ENCODE measurements at places on chromosomes 6 and 20.

- no peak for DNase-seq
These were observed 110.8 kb downstream of the MYLK4 start for GRCh38 chr6:2639896-2640295.

DNA sequence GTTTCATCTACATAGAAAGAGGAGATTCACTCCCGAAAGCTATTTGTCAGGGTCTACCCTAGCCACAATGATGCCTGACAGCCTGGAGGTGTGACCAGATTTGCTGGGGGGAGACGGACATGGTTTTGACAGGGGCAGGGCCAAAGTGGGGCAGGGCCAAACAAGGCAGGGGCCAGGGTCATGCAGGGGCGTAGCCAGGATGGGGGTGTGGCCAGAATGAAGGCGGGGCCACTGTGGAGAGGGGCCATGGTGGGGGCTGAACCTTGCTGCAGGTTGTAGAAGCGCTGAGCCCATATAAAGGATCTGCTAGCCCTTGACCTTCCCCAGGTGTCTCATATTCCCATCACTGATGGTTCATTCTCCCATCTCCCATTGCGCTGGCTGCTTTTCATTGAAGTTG lies 184.1 kb upstream of the SULF2 start:
- DNase-seq = no peak

DNA sequence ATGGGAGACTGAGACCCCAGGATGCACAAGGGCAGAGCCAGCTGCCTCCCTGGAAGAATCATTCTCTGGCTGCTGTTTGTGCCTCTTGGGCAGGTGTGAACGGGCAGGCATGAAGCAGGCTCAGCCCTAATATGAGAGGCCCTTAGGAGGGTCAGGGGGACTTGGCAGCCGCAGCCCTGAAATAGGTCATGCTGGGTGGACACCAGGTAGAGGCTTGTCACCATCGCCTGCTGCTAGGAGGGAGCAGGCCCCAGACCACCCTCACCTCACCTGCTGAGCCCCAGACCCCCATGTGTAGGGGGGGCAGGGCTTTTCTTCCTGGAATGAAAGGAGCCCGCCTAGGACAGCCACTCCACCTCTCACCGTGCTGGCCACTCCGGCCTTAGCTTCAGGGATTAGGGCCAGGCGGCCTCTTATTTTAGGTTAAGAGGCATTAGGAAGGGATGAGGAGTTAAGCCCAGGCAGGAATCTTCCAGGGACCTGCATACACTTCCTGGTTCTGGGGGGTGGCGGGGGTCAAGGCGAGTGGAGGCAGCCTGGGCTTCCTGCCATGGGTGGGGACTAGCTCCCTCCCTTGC lies 92.4 kb downstream of the ASXL1 start:
- DNase-seq = no peak

DNA sequence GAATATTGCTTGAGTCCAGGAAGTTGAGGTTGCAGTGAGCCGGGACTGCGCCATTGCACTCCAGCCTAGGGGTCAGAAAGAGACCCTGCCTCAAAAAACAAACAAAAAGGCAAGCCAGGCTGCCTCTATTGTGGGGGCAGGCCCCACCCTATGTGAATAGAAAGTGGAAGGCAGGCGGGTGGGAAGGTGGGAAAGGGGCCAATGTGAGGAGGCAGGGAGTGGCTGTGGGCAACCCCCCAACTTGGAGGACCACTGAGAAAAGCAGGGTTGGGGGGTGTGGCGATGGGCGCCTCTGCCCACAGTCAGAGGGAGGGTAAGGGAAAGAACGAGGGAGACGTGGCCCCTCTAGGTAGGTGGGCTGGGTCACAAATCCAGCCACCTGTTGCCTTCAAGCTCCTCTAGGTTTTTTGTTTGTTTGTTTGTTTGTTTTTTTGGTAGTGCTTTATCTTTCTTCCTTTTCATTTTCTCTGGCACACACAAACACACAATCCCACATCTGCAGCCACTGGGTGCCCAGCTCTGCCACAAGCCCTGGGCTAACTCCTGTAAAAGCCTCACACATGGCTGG lies 5.3 kb upstream of the AP5S1 start:
- DNase-seq = no peak

GRCh38 chr6:10425975-10426780 lies 11.3 kb upstream of the TFAP2A start:
- DNase-seq = peak; percentile 83

DNA sequence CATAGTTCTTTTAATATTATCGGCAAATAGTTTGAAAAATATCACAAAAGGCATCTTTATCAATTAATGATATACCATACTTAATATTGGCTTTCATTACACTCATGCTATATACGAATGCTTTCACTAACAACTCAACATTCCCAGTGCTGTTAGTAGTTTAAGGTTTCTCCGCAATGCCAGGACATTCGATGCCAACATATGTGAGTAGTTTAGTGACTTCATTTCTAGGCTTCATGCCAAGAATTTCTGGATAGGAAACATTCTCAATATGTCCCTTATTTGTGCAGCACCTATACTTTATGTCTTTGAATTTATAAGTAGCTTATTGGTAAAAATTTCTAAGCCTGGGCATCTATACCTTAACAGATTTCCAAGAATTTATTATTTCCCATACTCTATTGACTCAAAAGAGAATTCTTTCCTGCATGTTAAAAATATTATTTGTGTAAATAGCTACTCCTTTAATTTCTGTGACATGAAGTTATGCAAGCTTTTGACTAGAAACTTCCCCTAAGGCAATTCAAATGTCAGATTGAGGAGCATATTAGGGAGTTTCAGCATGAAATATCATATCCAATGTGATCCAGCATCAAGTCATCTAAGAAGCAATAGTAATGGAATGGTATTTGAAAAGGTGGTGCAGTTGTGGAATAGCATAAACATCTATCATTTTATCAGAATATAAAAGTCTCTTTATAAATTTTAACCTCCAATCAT lies 236.0 kb upstream of the STXBP5 start:
- DNase-seq = peak; percentile 78

GRCh38 chr6:94323853-94324252 lies 904.5 kb upstream of the EPHA7 start:
- DNase-seq = no peak

GRCh38 chr20:52438326-52438963 lies 246.9 kb upstream of the ZFP64 start:
- no peak for DNase-seq

DNA sequence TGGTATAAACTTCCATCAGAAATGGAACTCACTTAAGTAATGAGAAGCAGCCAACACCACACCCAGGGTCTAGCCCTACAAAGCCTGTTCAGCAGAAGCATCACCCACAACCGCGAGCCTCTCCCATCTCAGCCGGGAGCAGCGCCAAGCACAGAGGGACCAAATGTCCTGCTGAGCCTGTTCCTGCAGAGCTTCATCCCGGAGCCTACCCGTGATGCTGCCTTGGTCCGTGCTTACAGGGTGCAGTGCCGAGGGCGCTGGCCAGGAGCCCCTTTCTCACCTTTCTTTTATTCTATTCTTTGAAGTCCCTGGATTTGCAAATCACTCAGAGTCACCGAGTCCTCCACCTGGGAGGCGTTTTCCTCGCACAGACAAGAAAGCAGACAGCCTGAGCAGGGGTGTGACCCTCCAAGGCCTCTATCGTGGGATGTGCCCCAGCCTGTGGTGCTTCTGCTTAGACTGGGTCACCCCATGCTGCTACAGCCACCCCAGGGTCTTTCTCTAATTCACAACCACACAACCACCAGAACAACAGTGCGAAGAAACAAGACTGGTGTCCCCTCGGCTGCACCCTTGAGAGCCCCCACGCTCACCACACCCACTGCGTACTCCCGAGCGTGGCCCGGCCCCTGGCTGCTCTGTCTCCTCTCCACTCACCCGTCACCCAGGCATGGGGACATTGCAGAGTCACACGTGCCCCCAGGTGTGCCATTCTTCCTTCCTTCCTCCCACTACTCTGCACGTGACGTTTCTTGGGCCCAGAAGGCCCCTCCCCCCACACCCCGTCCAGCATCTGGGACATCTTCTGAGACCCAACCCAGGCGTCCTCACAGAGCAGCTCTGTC lies 92.2 kb upstream of the MPC1 start:
- DNase-seq = peak; percentile 32

DNA sequence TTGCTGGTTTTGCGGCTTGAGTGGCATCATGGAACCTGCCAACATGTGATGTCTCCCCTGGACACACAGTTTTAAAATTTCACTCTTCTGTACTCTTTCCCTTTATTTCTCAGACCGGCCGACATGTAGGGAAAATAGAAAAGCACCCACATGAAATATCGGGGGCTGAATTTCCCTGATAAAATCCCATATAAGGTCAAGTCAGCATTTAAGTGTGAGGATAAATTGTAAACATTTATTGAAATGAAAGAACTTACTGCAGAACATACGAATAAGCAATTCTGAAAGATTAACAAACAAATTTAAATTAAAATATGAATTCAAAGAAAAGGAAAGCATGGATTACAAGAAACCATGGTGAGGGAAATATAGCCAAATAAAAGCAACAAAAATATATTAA lies 345.5 kb downstream of the EPHA7 start:
- DNase-seq = no peak

DNA sequence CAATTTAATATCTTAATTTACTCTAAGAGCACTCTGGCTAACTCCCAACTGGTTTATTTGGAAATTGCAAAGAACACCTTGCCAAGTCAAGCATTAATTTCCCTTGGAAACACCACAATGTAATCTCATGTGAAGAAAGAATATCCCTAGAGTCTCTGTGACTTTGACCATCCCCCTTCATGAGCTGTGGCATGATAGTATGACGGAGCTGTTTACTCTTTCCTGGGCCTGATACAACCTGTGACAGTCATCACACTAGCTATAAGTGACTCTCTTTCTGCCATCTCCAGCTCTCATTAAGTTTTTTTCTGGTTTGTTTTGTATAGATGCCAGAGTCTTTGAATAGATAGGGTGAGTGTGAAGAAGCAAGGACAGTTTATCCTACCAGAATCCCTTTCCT lies 470.3 kb upstream of the JARID2 start:
- no peak for DNase-seq

DNA sequence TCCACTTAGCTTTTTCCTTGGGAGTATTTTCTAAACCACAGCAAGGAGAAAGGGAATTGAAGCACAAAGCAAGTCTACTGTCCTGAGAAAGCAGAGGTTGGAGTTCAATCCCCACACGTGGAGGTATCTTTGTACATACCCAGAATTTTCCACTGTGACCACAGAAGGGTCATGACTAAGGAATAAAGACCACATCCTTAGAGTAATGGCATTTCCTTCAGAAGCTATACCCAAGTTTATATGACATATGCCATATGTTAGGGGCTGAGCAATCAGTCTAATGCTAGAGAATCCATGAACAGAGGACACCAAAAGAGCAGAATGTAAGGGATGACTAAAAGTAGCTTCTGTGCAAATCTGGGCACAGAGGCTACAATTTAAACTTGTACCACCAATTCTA lies 46.4 kb downstream of the ATG5 start:
- peak; percentile 77 for DNase-seq

DNA sequence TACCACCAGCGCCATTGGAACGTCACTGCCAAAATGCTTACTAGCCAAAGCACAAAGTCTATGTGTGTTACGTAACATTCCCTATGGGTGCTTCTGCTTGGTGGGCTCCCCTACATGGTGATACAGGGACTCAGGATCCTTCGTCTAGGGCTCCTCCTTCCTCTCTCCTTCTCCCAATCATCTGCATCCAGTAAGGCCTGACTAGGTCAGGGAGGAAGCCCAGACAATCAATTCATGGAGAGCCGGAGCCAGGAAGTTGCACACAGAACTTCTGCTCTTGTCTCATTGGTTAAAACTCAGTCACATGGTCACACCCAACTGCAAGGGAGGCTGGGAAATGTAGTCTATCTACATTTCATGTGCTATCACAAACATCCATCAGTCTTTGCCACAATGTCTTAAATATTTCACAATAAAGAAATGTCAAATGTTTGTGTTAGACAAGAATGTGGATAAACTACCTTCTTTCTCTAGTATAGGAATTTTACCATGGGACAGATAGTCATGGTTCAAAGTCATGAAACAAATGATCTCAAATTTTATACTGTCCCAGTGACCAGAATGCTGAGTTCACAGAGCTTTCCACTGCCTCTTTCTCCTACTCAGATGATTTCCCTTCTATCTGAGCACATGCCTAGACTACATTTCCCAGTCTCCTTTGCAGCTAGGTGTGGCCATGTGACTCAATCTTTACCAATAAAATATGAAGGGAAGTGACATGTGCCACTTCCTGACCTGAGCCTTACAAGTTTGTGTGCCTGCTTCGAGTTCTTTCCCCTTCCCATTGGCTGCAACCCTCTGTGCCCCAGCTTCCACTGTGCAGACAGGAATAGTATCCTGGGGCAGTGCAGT lies 9.3 kb upstream of the KCNK15 start:
- peak; percentile 84 for DNase-seq

GRCh38 chr6:7727086-7727945 lies 1.4 kb downstream of the BMP6 start:
- peak; percentile 17 for DNase-seq

DNA sequence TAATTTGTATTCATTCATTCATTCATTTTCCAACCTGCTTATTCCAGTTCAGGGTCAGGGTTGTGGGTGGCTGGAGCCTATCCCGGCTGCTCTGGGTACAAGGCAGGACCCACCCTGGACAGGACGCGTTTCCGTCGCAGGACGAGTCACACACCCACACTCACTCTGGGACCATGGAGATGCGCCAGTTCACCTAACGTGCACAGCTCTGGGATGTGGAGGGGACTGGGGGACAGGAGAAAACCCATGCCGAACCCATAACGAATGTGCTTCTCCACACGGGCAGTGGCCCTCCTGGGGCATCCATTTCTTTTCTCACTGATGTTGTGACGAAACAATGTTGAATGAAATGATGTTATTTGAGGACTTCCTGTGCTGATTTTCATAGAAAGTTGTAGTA lies 26.5 kb downstream of the ERMARD start:
- no peak for DNase-seq

DNA sequence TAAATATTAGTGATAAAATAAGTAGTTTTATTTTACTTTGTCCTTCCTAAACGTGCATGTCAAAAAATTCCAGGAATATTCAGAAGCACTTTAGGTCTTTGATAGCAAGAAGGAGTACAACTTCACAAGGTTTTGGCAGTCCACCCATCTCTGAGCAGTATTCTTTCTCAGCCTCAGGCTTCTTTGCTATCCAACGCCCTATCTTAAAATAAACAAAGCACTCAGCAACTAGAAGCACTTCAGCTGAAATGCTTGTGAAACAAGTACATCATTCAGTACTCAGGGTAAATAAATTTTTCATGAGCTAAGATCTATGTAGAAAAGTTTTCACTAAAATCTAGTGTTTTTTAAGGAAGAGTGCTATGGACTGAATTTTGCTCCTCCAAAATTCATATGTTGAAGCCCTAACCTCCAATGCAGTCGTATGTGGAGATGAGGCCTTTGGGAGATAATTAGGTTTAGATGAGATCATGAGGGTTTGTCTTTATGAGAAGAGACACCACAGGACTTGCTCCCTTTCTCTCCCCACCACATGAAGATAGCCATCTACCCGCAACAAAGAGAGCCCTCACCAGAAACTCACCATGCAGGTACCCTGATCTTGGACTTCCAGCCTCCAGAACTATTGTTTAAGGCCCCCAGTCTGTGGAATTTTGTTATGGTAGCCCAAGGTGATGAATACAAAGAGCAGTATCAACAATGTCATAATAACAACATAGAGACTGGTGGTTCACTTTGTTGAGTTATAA lies 539.1 kb downstream of the TFAP2A start:
- peak; percentile 66 for DNase-seq

- DNase-seq = peak; percentile 80
These were observed 288.3 kb upstream of the ZNF337 start for GRCh38 chr20:25984933-25985332.

- no peak for DNase-seq
These were observed 25.6 kb downstream of the MMP24 start for GRCh38 chr20:35252037-35252461.
